ENCODE measurements at places on chromosomes 2 and 18.

- no peak for DNase-seq
Measured at GRCh38 chr2:238507836-238508235, 81.1 kb downstream of the ASB1 start.

- DNase-seq: no peak
Measured at GRCh38 chr2:224120986-224121385, 81.9 kb upstream of the SERPINE2 start.

DNA sequence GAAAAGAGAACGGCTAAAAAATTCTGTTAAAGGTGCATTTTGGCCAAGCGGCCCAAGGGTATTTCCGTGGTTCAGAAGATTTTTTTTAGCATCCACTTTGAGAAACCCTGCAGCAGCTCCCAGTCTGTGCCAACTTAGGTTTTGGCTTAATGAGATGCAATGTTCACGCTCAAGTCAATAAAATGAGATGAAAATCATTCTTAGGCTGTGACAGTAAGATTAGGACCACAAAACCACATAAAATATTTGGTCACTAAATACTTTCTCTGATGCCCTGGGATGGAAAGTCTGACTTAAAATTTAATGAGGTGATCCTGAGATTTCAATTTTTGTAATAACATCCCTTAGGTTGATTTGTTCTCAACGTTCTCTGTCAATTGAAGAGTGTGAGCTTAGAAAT lies 74.2 kb upstream of the FHL2 start:
- DNase-seq: no peak

GRCh38 chr18:75346671-75347070 lies 80.8 kb downstream of the SMIM21 start:
- DNase-seq: no peak

- peak; percentile 16 for DNase-seq
Measured at GRCh38 chr2:33670392-33670937, 71.4 kb upstream of the FAM98A start.

GRCh38 chr2:123935405-123935804 lies 89.7 kb upstream of the CNTNAP5 start:
- DNase-seq: no peak

- DNase-seq: no peak
Measured at GRCh38 chr2:144533221-144533620, 13.3 kb upstream of the ZEB2 start.

DNA sequence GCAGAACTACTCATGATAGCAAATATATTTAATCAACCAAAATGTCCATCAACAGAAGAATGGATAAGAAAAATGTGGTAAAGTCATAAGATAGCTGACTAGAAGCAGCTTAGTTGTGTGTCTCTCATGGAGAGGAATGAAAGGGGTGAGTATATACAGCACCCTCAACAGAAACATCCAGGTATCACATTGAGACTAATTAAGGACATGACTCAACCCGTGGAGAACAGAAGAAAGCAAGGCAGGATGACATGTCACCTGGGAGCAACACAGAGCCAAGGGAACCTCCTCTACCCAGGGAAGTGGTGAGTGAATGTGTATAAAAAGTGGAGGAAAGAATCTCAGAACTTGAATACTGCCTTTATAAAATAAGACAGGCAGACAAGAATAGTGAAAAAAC lies 1695.0 kb upstream of the CELF4 start:
- no peak for DNase-seq

DNA sequence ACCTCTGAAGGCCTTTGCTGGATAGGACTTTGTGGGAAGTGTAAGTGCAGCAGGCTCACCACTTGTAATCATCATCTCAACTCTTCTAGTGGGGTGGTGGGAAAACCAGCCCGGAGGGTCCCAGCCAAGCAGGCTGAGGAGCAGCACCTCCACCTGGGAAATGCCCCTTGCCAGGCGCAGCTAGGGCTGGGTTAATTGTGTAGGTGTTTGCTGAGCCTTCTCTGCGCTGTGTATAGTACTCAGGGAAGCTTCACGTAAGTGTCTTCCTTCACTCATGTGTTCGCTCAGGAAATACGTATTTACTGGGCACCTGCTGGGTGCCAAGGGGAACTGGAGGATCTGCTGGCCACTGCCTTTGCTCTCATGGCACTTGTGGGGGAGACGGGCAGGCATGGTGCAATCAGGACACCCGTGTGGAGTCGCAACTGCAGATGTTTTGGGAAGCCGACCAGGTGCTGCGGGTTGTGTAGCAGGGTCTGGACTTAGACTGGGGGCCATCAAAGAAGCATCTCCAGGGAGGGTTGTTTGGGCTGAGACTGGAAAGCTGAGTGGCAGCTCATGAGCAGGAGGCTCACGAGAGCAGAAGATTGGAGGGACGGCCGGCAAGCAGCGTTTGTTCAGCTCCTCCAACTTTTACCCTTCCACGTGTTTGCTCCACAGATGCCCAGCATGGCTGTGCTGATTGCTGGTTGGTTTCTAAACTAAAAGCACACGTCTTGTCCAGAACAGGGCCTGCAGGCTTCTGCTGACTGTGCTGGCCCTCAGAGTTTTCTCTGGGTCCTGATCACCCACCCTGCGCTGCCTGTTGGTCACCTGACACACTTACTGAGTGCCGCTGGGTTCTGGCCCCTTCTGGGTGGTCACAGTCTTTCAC lies 164.6 kb downstream of the LDLRAD4 start:
- DNase-seq: no peak

DNA sequence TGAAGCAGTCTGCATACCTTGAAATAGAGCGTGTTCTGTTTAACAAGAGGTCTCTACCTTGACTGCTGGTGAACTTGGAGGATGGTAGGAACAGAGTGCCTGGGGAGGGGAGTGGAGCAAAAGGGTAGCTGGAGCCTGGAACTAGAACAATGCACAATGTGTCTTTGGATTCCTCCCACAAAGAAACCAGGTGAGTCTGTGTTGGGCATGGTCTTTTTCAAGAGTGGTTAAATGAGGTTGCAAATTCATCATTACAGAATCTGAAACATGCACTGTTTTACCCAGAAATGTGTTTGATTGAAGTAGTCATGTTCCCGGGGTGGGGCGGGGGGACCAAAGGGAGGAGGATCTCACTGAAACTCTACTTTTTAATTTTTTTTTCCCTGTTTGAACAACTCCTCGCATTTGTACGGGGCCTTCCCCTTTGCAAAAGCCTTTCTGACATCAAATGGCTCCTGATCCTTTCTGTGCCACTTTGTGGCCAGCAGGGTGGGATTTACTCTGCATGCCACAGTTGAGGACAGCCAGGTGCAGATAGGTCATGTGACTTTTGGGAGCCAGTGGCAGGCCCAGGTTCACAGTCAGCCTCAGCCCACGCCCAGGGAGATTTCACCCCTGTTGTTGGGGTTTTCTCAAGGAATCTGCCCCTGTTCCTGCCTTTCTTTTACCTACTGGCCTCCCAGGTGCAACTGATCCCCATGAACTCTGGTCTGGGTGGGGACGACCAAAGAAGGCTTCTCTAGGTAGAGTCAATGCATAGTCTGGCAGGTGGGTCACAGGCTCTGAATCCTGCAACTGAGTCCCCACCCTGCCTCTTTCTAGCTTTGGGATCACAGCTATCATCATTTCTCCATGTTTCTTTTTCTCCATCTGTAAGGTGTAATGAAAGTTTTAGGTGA lies 28.2 kb downstream of the MYCN start:
- DNase-seq: no peak

GRCh38 chr2:44077942-44078511 lies 82.2 kb upstream of the LRPPRC start:
- no peak for DNase-seq

GRCh38 chr2:98712145-98712544 lies 18.8 kb downstream of the MGAT4A start:
- DNase-seq: no peak

- no peak for DNase-seq
Measured at GRCh38 chr2:9484533-9484932, 10.2 kb downstream of the IAH1 start.

DNA sequence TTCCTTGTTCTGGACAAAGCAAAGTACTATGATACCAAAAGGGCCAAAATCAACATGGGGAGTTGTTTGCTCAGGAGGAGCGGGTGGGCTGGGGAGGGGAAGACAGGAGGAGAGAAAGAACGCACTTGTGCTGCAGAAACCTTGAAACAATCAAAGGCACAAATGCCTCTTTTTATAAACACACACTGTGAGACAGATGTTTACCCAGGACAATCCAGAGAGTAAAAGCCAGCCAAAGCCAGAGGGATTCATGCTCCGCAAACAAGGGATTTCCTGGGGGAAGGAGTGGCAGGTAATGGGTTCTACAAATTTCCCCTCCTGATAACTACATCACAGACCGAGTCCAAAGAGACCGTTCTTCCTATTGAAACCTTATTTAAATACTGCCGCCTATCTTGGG lies 323.5 kb upstream of the SKOR2 start:
- no peak for DNase-seq

- DNase-seq: no peak
Measured at GRCh38 chr2:85838181-85838580, 50.6 kb downstream of the ST3GAL5 start.

DNA sequence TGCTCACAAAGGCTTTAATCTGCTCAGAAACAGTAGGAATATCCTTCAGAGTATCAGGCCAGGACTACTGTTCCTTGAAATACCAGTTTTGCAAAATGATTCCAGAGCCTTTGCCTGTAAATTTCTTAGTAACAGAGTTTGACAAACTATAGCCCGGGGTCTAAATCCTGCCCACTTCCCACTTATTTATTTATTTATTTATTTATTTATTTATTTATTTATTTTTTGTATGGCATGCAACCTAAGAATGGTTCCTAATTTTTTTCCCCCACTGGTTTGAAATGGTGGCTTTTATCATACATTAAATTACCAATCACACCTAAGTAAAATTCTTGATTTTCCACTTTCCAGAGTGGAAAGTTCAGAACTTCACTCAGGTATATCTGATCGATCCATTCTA lies 45.6 kb downstream of the KCNG3 start:
- no peak for DNase-seq

DNA sequence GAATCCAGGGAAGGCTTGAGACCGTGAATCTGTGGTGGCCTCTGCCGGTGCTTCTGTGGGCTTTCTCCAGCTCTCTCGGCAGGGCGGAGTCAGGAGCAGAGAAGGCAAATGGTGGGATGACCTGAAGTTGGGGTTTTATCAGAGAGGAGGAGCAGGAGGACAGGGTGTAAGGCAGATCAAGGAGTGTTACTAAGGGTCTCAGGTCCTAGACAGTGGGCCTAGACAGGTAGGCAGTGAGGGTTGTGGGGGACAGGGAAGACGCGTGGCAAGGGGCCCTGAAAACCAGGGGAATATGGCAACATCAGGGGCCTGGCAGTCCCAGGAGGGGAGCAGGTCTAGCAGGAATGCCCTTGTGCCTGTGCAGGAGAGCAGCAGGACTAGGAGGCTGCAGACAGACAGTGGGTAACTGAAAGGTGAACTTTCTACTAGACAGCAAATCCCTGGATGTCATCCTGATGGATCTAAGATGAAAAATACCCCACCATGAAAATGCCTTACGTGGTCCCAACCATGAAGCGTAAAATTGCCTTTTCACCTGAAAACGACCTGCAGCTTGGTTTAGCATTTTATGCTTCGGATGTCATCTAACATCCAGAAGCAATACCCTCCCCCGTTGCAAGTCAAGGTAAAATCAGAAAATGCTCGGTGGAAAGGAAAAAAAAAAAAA lies 42.1 kb downstream of the SRSF7 start:
- DNase-seq: no peak

DNA sequence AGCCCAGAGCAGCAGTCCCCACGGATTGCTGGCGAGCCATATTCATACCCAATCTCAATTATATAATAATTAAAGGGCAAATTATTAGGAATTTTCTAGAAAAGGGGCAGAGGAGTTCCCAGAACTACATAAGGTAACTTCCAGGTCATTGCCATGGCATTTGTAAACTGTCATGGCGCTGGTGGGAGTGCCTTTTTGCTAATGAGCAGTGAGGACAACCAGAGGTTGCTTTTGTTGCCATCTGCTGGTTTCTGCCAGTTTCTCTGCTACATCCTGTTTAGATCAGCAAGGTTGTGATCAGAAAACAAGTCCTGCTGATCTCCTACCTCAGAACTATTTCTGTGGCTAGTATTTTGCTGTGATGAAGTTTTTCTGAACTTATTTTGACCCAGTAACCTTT lies 159.8 kb upstream of the PIEZO2 start:
- DNase-seq: peak; percentile 18

- no peak for DNase-seq
Measured at GRCh38 chr18:31248783-31249521, 69.0 kb upstream of the DSG1 start.

- DNase-seq: peak; percentile 51
Measured at GRCh38 chr18:4068552-4069158, 386.5 kb downstream of the DLGAP1 start.

- DNase-seq: no peak
Measured at GRCh38 chr2:22340716-22341115, 1044.3 kb upstream of the KLHL29 start.

- DNase-seq: no peak
Measured at GRCh38 chr2:129191530-129191929, 787.9 kb upstream of the RAB6C start.

DNA sequence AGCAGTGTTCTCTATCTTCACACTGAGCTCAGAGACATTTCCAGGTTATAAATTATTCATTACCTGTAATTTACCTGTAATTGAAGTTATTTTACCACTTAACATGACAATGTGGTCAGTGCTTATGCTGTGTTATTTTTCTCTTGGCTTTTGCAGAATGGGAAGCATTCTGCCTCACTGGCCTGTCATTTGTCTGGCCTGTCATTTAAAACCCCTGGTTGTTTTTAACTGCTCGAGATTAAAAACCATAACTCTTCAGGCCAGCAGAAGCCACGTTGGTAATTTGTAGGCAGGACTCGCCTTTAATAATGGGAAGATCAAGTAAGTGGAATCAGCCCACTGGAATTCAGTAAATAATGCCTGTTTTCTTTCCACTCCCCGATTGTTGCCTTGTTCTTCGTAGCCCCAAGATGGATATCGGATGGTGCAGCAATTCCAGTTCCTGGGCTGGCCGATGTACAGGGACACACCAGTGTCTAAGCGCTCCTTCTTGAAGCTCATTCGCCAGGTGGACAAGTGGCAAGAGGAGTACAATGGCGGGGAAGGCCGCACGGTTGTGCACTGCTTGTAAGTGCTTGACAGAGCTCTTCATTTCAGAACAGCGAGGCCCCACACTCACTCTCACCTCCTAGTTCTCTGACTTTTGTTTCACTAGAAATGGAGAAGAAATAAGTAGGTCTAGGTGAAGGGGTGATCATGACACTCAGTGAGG lies 222.4 kb upstream of the RAB12 start:
- no peak for DNase-seq

DNA sequence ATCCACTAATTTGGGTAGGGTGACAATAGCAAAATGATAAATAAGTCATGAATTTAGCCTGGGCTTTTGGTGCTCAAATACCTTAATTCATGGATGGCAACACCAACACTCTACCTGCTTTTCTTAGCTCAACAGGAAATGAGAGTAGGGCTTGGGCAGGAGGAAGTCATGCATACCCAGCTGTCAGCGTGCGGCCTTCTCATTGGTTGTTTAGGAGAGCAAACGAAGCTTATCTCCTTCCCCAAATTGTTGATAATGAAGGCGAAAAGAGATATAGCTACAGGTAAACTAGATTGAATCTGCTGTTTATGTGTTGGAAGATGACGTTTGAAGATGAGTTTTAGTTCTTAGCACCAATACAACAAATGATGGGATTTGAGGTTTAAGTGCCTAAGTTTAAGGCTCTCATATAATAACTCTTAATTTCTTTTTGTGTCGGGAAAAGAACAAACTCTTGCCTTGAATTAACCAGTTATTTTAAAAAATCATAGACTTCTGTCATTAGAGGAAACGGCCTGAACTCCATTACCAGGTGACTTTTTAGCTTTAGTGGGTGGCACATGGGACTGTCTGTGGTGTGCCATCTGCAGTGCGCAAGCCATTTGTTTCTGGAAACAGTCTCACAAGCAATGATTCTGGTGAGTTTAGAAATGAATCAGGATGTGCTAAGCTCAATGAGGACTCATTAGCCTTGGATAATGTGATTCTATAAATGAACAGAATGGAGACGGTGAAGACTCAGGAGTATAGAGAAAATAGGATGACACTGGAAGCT lies 19.8 kb downstream of the MAP4K4 start:
- DNase-seq: no peak

Measured in HCT116 (cell line).